IMR-90 (cell line): ENCODE measurements at places on chromosomes 6 and 20. TPM values are rescaled to one million over a fixed set of nuclear protein-coding genes. Genes with fewer than 3 reads are reported as not detected.
A peak's percentile ranks its signal among the peaks of the same experiment; 100 is the strongest.

GRCh38 chr6:128848212-128848935 is 34.6 kb upstream of the LAMA2 start:
- DNase-seq, result no peak

DNA sequence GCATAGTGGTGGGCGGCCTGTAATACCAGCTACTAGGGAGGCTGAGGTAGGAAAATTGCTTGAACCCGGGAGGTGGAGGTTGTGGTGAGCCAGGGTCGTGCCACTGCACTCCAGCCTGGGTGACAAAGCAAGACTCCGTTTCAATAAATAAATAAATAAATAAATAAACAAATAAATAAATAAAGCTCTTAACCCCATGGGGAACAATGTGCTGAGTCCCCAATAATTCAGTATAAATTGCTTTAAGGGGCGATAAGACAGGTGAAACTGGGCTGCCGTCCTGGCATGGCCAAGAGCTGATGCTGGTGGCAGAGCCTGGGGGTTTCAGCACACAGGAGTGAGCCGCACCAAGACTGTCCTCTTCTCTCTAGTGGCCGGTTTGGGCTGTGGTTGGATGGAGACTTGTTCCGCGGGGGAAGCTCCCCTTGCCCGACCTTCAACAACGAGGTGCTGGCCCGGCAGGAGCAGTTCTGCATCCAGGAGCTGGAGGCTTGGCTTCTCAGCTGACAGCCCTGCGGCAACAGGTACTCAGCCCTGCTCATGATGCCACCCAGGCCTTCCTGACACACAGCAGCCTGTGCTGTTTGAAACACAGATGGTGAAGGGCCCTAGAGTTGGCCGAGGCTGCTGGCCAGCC is 13.1 kb downstream of the TLDC2 start:
- DNase-seq, result no peak

- DNase-seq, result no peak
Observed at GRCh38 chr6:157855325-157855724, 32.3 kb downstream of the SNX9 start.

GRCh38 chr6:142872376-142872775 is 72.6 kb downstream of the HIVEP2 start:
- peak; percentile 52 for DNase-seq

DPPA5 gene
- not detected in 2 replicates for total RNA-seq

PLN gene
- total RNA-seq, result under 0.01 TPM in 2 replicates
